ENCODE measurements at places on chromosomes 7 and 10.

DNA sequence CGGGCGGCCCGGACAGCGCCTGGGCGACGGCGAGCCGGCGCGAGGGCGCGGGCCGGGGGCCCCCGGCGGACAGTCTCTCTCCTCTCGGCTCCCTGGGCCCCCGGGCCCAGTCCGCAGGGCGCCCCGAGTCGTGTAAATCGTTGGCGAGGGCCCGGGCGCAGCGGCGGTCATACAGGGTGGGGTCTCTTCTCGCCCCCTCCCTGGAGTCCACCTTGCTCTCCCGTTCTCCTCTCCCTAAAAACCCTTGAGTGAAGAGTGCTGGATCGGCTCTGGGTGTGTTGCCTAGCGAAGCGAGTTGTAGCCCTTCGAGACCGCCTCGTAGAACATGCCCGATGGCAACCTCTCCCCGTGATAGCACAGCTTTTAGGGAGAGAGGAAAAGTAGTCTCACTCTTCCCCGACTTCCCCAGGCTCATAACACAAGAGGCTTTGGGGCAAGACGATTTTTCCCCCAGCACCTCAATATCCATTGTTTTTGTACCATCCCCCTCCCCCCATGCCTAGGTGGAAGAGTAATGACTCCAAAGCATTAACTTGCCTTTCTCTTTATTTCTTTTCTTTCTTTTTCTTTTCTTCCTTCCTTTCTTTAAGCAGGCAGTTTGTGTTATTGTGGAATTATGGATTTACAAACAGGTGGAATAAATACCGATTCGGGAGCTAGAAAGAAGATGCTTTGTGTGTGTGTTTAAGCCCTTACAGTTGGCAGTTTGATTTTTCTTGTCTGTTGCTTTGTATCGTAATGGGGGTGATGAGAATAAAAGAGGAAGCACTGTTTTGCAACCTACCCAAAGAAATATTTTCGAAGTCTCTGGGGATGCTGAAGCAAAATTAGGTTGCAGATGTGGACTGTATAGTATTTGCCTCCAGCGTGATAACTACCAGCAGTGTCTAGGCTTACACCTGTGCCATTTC lies 822 bp downstream of the SHOC2 start:
- DNase-seq: no peak

- DNase-seq: no peak
These were observed 135.2 kb upstream of the AGK start for GRCh38 chr7:141415999-141416398.

GRCh38 chr7:147261693-147262092 lies 1145.1 kb downstream of the CNTNAP2 start:
- no peak for DNase-seq

DNA sequence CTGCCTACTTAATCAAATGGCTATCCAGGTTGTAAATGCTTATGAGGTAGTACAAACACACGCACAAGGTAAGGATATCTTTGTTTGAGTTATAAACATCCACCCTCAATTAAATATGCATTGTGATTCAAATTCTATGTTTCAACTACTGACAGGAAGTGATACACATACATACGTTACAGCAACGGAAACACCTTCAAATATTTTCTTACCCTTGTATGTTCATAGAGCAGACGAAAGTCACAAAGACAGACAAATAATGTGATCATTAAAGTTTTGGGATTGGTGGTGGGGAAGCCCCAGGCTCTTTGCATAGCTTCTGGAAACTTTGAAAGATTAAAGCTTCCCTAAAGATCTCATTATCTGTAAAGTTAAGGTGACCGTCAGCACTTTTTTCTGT lies 521.0 kb downstream of the PARD3 start:
- DNase-seq: no peak

DNA sequence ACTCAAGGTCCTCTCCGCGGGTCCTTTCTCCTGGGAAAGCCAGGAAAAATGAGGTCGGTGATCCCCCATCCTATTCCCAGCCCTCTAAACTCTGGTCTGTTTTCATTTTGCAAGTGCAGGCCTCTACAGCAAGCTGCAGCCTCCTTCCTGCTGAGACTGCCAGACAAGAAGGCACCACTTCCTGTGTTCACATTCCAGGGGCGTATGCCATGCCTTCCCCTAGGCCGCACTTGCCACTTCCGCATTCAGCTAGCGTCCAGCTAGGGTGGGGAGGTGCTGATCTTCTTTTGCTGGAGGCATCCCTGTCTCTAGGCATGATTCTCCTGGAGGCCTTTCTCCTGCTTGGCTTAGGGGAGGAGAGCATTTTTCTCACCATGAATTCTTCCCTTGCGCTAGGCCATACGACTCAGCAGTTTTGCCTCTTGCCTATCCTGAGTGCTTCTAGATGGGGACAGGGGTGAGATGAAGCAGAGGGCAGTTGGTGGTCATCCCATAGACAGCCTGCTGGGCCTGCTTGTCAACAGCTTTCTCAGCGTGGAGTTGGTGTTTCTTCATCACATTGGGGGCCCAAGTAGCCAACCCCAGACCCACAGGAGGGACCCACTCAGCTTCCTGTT lies 328.9 kb downstream of the RPS24 start:
- no peak for DNase-seq

DNA sequence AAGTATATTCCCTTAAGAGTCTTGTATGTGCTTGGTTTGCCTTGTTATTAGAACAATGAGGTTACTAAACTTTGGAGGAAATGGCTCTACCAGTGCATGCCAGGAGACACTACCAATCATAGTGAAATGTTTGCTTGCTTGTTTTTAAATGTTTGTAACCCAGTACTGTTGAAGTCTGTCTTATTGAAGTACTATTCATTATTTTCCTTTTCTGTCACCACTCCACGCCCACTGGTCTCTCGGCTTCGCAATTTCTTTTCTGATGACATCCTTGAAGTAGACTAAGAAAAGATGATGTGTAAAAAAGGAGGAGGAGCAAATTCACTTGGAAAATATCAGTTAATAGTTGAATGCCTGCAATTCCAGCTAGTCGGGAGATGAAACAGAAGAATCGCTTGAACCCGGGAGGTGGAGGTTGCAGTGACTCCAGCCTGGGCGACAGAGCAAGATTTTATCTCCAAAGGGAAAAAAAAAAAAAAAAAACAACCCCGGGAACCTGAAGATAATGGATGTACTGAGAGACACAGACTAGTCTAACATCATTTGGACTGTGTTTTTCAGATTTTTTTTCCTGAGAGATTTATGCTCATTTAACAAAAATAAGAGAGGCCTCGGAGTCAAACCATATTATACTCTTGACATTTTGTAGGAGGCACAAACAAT lies 959.4 kb downstream of the PCDH15 start:
- DNase-seq: no peak

DNA sequence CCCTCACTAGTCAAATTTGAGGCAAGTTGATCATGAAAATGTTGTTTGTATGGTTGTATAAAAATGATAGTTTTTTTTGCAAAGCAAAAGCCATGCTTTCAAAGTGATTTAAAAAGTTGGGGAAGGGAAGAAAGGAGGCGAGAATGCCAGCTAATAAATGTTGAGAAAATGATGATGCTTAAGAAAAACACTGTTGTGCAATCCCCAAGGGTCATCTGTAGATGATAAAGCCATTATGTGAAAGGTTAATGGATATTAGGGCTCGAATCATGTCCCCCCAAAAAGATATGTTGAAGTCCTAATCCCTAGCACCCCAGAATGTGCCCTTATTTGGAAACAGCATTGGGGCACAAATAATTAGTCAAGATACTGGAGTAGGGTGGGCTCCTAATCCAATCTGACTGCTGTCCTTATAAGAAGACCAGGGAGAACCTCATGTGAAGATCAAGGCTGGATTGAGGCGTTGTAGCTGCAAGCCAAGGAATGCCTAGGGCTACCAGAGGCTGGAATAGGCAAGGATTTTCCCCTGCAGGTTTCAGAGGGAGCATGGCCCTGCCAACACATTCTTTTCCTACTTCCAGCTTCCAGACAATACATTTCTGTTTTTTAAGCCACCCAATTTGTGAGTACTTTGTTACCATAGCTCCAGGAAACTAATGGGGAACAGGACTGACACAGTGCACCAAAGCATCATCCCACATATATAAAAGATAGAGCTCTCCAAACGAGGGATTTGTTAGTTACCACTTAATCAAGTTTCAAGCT lies 35.4 kb upstream of the MKLN1 start:
- DNase-seq: no peak

- no peak for DNase-seq
These were observed 203.9 kb upstream of the GLI3 start for GRCh38 chr7:42440951-42441350.

GRCh38 chr7:129368389-129368986 lies 65.7 kb upstream of the STRIP2 start:
- DNase-seq: no peak

GRCh38 chr10:80144696-80145131 lies 12.2 kb downstream of the PLAC9 start:
- peak; percentile 15 for DNase-seq

DNA sequence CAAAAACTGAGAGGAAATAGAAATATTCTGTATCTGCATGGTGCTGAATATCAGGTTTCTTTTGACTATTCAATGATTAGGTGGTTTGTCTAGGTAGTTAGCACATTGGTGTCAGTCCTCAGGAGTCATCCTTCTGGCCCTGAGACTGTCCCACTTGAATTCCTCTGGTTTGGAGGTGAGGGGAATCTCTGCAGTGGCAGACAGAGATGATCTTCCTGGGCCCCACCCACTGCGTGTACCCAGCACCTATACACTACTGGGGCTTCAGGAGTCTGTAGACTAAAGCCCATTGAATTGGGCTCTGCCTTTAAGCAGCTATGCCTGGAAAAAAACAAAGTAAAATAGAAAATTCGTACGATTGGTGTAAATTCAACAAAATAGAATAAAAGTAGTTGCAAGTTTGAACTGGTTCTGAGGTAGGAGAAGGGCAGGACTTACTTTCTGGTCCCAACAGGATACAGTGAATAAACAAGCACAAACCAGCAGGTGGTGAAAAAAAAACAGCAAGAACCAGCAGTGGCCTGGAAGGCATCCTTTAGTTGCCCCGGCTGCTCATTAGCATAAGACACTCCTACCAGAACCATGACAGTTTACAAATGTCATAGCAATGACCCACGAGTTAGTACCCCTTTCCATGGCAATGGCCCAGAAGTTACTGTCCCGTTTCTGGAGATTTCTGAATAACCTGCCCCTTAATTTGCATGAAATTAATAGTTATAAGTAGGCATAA lies 1.7 kb downstream of the LIPM start:
- no peak for DNase-seq

DNA sequence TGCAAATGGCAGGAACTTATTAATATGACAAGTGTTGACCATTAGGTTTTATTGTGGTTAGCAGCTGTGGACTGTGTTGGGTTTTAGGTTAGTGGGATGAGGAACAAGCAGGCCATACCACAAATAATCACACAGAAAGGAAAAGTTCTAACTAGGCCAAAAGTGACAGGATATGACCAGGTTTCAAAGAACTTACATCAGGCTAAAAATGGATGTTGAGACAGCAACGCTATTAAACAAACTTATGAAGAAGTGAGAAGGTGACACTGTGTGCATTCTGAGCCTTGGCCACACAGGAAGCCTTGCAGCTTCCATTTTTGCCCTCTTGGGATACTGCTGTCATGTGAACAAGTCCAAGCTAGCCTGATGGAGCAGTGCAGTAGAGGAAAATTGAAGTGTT lies 568.8 kb downstream of the HTR7 start:
- no peak for DNase-seq

DNA sequence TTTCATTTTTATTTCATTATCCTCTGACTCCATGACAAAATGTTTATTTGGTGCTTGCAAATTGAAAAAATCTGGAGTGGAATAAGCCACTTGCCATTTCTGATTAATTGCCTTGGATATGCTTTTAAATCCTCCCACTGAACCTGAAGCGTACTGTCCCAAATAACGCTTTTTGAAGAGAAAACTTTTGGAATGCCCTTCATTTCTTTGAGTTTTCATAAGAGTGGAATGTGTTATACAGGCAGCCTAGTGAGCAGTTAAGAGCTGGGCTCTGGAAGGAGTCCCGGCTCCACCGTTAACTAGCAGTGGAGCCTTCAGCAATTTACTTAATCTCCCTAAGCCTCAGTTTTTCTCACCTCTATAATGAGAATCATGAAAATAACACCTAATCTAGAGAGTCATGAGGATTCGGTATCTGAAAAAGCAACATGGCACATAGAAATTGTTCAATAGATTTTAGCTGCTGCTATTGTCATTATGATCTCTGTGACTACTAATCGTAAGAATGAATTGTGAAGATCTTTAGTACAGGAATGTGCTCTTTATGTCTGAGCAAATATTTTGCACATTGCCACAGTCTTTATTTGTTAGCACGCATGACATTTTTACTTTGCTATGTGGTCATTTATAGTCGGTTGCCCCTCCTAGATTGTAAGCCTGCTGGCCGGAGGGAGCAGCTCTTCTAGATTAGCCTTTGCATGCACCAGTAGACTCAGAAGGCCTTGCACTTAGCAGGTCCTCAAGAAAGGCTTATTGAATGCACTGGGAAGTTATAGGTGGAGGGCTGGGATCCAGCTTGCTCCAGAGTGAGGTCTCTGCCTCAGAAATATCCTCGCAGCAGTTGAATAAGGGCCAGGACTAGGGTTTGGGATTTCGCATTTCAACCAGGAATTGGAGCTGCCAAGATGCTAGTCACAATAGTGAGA lies 59.4 kb downstream of the PLCE1 start:
- DNase-seq: no peak

DNA sequence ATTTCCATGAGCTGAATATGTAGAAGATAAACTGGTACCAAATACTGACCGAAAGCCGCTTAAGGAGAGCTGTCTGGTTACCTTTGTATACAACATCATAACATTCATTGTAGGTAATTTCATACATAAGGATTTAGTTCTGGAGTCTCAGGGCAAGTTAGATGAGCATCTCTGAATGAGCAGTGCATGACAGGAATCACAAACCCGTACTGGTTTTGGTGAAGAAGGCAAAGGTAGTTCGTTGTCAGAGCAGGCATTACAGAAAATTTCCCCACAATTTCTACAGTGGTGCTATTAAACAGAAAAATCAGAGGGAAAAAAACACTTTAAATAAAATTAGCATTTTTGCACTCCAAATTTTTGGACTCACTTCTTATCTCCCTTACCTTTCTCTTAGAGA lies 12.9 kb upstream of the PBLD start:
- DNase-seq: no peak

DNA sequence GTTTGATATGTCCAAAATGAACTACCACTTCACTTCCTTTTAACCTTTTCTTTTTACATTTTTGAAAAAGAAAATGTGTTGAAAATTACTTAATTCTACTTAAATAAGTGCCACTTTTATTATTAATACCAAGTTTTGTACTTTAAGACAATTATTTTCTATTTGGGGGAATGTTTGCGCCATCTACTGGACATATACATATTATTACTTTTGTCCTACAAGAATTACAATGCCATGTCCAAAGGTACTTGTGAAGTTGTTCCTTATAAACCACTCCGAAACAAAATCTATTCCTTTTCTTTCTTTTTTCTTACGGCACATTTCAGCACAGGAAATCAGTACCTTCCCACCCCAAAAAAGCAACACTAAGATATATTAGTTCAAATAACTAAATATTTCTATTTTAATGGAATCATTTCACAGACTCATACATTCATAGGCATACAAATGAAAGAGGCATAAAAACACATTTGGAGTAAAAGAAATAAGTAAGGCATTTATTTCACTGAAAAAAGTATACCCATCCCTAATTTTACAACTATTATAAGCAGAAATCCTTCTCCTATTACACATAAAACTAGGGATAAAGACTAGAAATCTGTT lies 169.9 kb downstream of the RNF133 start:
- DNase-seq: no peak

GRCh38 chr10:52927678-52928077 lies 155.1 kb upstream of the MBL2 start:
- DNase-seq: no peak

Data from activated effector memory CD4-positive, alpha-beta T cell treated with Interleukin-2 at 50 U/mL for 16 hours (primary cell).